ENCODE measurements at places on chromosomes 7 and 10.

- H3K27ac ChIP-seq, result no peak overlapping the region
- no peaks in the 10 kb centered on the region for H3K4me1 ChIP-seq
- H3K36me3 ChIP-seq, result no peaks in the 10 kb centered on the region
Measured at GRCh38 chr10:81426722-81427121, 448.3 kb upstream of the NRG3 start.

GRCh38 chr10:124146483-124146882 lies 53.1 kb upstream of the CHST15 start:
- DNase-seq, result no peak
- H3K27ac ChIP-seq, result no peak overlapping the region
- H3K27me3 ChIP-seq, result no peaks in the 10 kb centered on the region

GRCh38 chr10:129662426-129662825 lies 195.4 kb downstream of the MGMT start:
- no peak overlapping the region for H3K4me3 ChIP-seq
- peaks cover 11% of the 10 kb centered on the region for H3K36me3 ChIP-seq
- H3K27ac ChIP-seq, result no peak overlapping the region
- no peaks in the 10 kb centered on the region for H3K27me3 ChIP-seq
- peaks cover 25% of the 10 kb centered on the region for H3K4me1 ChIP-seq
- DNase-seq, result no peak

DNA sequence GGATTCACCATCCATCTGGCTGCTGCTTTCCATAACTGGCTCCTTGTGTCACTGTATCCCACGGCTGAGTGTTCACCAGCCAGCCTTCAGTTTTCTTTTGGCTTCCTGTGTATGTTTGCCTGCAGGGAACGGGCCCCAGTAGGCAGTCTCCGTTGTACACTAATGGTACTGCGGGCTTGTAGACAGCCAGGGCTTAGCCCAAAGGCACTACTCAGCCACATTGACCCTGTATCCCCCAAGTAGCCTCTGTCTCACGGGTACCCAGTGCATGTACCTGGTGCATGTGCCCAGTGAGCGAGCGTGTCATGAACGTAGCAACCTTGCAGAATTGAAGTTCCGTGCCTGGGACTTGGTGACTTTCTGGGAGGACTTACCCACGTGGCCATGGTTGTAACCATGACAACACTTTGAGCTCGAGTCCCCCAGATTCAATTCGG lies 6.1 kb downstream of the PFKFB3 start:
- H3K27ac ChIP-seq, result no peak overlapping the region
- peaks cover 8% of the 10 kb centered on the region for H3K27me3 ChIP-seq
- H3K36me3 ChIP-seq, result peaks cover 13% of the 10 kb centered on the region
- peaks cover 16% of the 10 kb centered on the region for H3K4me1 ChIP-seq

DNA sequence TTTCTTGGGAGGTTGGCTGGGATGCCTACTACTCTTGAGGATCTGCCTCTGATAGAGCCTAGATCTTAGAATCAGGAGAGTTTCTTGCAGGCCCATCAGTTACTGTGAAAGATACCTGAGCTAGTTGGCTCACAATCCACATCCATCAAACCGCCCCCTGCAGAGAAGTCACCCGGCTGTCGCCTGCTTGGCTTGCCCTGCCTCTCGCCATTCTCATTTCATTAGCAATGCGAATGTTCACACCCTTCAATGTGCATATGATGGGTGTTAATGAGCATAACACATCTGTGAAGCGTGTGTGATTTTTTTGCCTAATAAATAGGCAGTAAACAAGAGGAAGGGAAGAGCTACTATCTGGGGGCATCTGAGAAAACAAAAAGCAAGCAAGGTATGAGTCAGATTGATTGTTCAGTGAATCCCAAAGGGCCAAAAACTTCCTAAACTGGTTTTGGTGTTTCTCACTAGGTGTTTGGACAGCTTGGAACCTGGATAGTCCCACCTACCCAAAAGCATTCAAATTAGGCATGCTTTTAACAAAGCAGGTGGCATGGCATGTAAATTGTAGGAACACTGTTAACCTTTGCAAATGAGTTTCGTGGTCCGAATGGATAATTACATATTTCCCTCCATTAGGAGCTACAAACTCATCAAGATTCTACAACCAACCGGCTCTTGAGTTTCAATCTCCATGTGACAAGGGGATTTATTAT lies 272.3 kb upstream of the C7orf33 start:
- H3K4me3 ChIP-seq, result no peak overlapping the region
- no peaks in the 10 kb centered on the region for H3K4me1 ChIP-seq
- no peak overlapping the region for H3K27ac ChIP-seq
- H3K27me3 ChIP-seq, result peaks cover 2% of the 10 kb centered on the region

GRCh38 chr7:87420173-87420572 lies 55.3 kb downstream of the ABCB4 start:
- no peak for DNase-seq
- H3K4me3 ChIP-seq, result no peak overlapping the region
- peaks cover 4% of the 10 kb centered on the region for H3K4me1 ChIP-seq
- no peak overlapping the region for H3K27ac ChIP-seq
- no peaks in the 10 kb centered on the region for H3K27me3 ChIP-seq

- H3K4me3 ChIP-seq, result no peak overlapping the region
- no peak overlapping the region for H3K27ac ChIP-seq
- no peak for DNase-seq
- H3K4me1 ChIP-seq, result no peaks in the 10 kb centered on the region
- no peaks in the 10 kb centered on the region for H3K36me3 ChIP-seq
Measured at GRCh38 chr7:122974229-122974628, 21.3 kb downstream of the TAS2R16 start.

GRCh38 chr7:96700516-96700915 lies 9.1 kb downstream of the SEM1 start:
- DNase-seq, result no peak
- H3K27ac ChIP-seq, result no peak overlapping the region
- peaks cover 9% of the 10 kb centered on the region for H3K36me3 ChIP-seq
- H3K4me1 ChIP-seq, result peaks cover 18% of the 10 kb centered on the region
- H3K27me3 ChIP-seq, result no peaks in the 10 kb centered on the region
- H3K4me3 ChIP-seq, result no peak overlapping the region

DNA sequence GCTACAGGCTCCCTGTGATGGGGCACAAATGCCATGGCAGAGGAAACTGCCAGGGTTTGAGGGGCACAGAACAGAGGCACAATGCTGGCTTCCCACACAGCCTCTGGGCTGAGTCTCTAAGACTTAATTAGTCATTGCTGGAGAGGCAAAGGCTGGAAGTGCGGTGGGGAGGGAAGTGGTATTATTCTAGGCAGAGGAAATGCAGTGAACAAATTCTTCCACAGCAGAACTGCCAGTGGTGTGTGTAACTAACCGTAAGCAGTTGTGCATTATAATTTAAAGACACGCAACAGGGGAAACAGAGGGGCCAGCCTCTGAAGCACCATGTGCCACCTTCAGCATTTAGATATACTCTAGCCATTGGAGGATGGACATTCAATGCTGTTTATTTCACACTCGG lies 12.8 kb downstream of the ICA1 start:
- peaks cover 5% of the 10 kb centered on the region for H3K27me3 ChIP-seq
- DNase-seq, result no peak
- no peaks in the 10 kb centered on the region for H3K4me1 ChIP-seq
- no peaks in the 10 kb centered on the region for H3K36me3 ChIP-seq

DNA sequence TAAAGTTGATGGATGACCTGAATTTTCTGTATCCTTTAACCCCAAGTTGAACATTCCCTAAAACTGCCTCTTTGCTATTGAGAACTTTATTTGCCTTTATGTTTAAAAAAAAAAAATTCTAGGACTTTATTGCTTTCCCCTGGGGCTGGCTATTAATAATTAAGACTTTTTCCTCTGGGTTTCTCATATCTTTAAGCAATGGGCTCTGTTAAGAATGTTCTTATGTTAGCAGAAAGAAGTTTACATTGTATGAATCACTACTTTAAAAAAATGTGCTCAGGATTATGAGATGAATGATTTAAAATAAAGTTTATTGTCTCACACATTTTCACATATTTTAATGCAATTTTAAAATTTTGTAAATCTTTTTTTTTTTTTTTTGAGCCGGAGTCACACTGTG lies 19.5 kb downstream of the TAX1BP1 start:
- peaks cover 14% of the 10 kb centered on the region for H3K4me1 ChIP-seq
- no peak overlapping the region for H3K27ac ChIP-seq
- H3K27me3 ChIP-seq, result no peaks in the 10 kb centered on the region
- H3K4me3 ChIP-seq, result no peak overlapping the region

DNA sequence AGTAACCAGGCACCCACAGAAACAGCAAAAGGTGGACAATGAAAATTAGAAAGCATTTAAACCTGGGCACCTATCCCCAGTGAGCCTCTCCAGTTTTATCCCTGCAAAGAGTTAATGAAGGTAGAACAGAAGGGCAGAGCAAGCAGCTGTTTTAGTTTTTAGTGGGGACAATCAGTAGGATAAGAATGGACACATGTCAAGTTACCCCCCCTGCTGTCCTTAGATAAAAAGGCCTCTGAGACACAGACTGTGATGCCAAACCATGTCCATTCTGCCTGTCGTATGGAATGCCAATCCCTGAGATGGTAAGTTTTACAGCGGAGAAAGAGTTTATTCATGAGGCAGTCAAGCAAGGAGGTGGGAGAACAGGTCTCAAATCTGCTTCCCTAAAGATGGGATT lies 162.6 kb upstream of the AGR3 start:
- H3K36me3 ChIP-seq, result no peaks in the 10 kb centered on the region
- H3K27me3 ChIP-seq, result no peaks in the 10 kb centered on the region
- H3K27ac ChIP-seq, result no peak overlapping the region
- no peak overlapping the region for H3K4me3 ChIP-seq
- peaks cover 37% of the 10 kb centered on the region for H3K4me1 ChIP-seq

DNA sequence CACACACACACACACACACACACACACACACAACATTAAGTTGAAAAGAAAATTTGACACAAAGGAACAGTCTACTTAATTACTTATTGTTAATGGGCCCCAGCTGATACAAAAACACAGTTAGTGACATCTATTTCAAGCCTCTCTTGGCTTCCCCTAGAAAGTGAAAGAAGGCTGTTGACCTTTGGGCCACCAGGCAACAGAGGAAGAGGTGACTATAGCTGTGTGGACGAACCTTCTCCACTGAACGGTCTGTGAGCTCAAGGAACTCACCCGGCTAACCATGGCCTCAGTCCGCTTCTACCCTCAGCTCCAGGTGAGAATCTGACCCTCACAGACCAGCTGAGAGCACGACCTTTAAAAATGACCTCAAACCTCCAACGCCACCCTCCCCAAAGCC lies 32.9 kb upstream of the CALN1 start:
- DNase-seq, result no peak
- H3K27me3 ChIP-seq, result peaks cover 74% of the 10 kb centered on the region
- no peaks in the 10 kb centered on the region for H3K4me1 ChIP-seq
- no peak overlapping the region for H3K4me3 ChIP-seq

GRCh38 chr10:89556600-89556999 lies 21.2 kb upstream of the SLC16A12 start:
- no peaks in the 10 kb centered on the region for H3K36me3 ChIP-seq
- no peaks in the 10 kb centered on the region for H3K27me3 ChIP-seq
- no peak overlapping the region for H3K27ac ChIP-seq
- no peak overlapping the region for H3K4me3 ChIP-seq
- DNase-seq, result no peak

DNA sequence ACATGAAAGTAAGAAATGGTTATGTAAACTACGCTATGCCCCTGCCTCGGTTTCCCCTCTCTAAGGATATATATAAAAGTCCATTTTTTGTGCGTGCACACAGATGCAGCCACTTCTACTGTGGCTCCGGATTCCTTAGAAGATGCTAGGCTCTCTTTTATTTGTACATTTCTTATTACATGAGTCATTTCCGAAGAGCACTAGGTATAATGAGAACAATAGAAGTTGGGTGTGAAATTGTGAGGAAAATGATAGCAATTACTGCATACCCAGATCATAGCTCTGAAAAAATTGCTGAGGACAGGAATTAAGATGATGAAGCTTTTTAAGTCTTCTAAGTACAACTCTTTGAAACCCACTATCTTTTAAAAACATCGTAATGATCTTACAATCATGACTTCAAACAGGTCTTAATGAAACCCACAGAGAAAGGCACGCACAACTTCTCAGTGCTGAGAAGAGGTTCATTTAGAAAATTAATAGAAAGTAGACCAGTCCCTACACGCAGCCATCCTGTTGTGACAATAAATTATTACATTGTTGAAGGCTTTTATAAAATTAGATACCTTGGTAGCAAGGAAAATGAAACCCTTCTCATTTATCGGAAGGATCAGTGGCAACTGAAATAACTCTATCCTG lies 96.2 kb upstream of the FGFR2 start:
- H3K4me1 ChIP-seq, result peaks cover 21% of the 10 kb centered on the region
- no peak for DNase-seq
- no peaks in the 10 kb centered on the region for H3K27me3 ChIP-seq
- H3K27ac ChIP-seq, result peak overlapping the region; percentile 41
- H3K36me3 ChIP-seq, result no peaks in the 10 kb centered on the region

DNA sequence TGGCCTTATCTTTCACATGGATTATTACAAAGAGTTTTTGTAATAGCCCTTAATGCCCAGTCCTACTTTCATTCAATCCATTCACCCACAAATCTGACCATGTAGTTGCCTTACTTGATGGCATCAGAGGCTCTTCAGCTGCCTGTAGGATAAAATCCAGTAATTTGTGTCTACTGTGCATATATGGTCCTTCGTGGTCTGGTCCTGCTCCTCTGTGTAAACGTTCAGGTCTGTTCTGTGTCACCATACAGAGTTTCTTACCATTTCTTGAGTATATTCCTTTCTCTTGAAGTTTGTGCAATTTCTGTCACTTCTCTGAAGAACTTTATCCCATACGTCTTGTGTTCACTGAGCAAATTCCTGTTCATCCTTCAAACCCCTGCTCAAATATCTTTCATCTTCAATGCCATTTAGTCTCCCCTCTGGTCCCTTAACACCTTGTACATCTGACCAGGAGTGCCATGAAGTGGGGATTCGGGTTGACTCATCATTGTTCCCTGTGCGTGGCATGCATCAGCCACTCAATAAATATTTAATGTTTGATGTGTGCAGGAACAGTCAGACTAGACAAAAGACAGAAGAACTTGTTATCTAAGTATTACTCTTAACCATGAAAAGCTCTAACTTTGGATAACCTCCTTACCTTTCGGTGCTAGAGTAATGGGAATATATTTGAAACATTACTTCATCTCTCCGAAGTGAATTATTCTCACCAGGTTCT lies 98.6 kb upstream of the RPA3 start:
- H3K27me3 ChIP-seq, result no peaks in the 10 kb centered on the region
- H3K36me3 ChIP-seq, result peaks cover 13% of the 10 kb centered on the region
- H3K4me3 ChIP-seq, result no peak overlapping the region

DNA sequence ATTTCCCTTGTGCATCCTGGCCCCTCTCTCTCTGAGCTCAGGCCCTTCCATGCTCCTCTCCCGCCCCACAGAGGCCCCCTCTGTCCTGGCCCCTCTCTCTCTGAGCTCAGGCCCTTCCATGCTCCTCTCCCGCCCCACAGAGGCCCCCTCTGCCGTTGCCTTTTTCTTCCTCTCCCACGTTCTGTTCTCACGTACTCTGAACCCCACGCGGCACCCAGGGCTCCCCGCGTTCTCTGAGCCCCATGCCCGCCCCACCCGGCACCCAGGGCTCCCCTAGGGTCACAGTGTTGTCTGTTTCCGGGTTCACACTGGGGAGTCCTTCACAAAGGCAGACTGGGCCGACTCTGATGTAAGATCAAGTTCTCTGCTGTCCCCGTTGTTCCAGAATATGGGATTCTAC lies 336.8 kb downstream of the DNAJB6 start:
- no peaks in the 10 kb centered on the region for H3K36me3 ChIP-seq
- no peak overlapping the region for H3K4me3 ChIP-seq
- no peak overlapping the region for H3K27ac ChIP-seq
- DNase-seq, result no peak
- peaks cover 9% of the 10 kb centered on the region for H3K4me1 ChIP-seq

All from mesothelial cell of epicardium (in vitro differentiated cells).